ENCODE measurements at places on chromosomes 2 and 18.

GRCh38 chr2:83113953-83114352 is 1345.1 kb downstream of the SUCLG1 start:
- DNase-seq, result no peak

DNA sequence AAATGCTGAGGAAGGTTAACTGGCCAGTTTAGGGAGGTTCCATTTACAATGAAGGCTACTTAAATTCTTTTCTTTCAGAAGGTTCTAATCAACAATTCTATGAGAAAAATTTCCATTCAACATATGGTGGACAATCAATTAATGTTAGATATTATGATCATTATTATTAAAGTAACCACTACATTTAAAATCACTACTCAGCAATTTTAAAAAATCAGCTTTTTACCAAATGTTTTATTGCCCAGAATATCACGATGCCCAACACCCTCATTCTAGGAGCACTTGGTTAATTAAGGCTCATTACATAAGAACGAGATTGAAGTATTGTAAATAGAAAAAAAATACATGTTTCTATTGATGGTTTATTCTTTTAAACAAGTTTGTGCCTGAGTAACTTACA is 396.1 kb downstream of the NRXN1 start:
- DNase-seq, result no peak

GRCh38 chr2:210606001-210606400 is 49.6 kb downstream of the CPS1 start:
- DNase-seq, result peak; percentile 10

GRCh38 chr2:49111456-49111855 is 42.9 kb downstream of the FSHR start:
- no peak for DNase-seq

GRCh38 chr2:19682493-19682892 is 219.3 kb downstream of the TTC32 start:
- peak; percentile 22 for DNase-seq

GRCh38 chr18:7896161-7896560 is 329.0 kb downstream of the PTPRM start:
- no peak for DNase-seq

GRCh38 chr2:205706769-205707381 is 24.6 kb downstream of the NRP2 start:
- peak; percentile 93 for DNase-seq

- no peak for DNase-seq
Measured at GRCh38 chr2:1848599-1848995, 104.3 kb upstream of the PXDN start.

DNA sequence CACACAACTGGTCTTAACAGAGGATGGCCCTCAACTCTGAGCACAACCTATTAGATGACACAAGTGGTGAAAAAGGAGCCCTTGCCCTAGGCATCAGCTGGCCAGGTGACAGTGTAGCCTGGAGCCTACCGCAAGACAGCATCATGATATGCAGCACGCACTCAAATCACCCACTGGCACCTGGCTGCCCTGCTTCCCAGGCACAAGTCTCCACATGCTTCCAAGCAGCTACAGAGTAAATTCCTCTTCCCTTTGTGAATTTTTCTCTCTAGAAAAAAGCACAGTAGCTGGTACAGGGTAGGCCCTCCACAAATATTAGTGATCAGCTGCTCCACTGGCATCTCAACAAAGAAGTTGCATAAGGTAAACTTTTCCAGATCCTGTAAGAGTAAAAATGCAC is 6.0 kb downstream of the FBXO15 start:
- DNase-seq, result no peak

DNA sequence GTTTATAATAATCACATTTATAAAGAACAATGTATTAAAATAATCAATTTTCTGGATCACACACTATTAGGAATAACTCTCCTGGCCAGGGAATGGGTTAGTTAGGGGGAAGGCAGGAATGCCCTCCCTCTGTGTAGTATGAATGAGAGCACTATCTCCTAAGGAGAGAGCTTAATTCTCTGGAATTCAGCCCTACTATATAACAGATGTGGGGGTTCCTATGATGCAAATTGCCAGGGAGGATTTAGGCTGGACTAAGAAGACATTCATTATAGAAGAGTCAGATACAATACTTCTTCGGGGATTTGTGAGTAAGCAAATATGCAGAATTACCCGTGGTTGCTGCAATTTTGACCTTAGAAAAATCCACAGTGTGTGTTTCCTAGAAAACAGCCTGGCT is 250.1 kb upstream of the VRK2 start:
- DNase-seq, result no peak

- no peak for DNase-seq
Measured at GRCh38 chr18:74368901-74369705, 53.5 kb downstream of the C18orf63 start.

DNA sequence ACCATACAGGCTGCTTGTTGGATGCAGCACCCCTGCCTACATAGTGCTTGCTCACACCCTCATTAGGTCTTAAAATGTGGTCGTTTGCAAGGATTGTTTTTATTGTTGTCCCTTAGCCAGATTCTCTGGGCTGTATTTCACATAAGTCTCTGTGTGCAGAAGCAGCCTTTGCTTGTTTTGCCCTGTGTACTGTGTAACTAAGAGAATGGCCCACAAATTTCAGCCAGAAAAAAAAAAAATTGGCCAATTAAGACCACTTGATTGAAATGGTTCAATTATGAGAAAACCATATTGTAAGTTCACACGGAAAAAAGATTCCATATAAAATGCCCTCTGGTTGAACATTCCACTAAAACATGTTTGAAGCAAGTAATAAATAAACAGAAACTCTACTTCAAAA is 377.1 kb upstream of the SOX11 start:
- DNase-seq, result no peak

GRCh38 chr18:48803518-48803917 is 147.2 kb downstream of the SMAD7 start:
- DNase-seq, result no peak

DNA sequence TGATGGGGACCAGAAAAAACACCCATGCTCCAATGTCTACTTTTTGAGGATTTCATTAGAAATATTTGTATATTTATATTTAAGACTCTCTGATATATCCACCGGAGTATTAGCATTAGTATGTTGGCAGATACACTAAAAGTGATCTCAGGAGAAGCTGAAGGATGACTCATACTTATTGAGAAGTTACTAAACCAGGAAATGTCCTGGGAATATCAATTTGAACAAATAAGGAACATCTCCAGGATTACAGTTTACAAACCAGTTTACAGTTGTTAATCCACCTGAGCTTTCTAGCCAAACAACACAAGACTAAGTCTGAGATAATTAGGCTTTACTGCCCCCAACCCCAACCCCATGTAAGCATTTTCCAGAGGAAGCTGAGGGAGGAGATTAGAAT is 16.1 kb upstream of the DPP4 start:
- DNase-seq, result peak; percentile 24

DNA sequence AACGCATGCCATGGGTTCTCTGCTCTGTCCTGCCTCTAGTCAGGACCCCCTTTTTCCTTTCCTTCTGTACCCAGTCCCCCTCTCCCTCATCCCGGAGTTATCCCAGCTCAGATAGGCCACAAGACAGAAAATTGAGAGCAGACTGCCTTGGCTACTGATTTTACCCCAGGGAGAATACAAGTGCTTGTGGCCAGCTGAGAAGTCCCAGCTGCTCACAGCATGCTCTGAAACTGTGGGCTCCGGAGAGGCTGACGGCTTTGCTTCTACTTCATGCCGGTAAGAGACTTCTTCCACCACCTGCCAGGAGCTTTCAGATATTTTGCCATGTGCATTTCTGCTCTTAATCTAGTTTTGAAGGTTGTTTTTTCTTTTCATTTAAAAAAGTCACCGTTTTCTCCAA is 20.0 kb upstream of the SIX2 start:
- no peak for DNase-seq

DNA sequence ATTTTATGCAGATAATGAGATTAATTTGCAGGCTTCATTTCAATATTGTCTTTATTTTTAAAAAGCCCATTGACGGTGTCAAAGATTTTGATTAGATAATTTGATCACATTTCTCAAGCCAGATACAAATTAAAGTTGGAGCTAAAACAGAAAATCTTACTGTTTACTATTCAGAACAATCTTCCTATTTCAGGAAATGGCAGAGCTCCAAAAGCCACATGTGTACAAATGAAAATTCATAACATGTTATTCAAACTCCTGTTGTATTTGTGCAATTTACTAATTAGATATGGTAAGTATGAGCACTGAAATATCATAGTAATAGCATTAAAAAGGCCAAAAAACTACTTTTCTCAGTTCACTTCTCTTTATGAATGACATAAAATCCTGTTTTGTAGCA is 682.9 kb downstream of the KCNJ3 start:
- DNase-seq, result no peak

DNA sequence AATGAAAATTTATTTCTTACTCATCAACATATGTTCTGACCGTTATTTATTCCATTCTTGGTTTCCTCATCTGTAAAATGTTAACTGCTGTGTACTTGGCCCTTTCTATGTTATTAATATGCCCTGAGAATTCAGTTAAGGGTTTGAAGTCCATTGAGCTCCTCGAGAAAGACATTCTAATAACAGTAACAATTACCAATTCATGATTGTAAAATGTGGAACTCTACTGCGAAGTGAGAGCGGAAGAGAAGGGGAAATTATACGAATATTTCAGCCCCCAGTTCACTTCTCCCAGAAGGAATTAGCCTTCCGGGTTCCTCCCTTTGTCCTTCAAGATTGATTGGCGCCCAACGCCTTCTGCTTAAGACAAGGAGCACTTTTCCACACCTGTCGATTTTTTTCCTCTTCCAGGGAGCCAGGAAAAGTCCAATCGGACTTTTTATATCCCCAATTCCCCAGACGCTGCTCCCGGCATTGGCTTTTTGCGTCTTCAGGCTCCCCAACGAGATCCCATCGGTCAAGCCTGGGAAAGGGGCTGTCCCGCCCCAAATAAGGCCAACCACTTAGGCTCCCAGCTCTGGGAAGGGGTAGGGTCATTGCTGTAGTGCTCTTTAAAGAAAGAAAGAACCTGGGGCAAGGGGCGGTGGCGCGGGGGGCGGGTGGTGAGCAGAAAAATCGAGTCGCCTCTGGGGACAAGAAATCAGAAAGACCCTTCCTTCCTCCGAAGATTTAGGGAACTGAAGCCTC is 1.6 kb downstream of the DSC2 start:
- no peak for DNase-seq

GRCh38 chr18:22200611-22201225 is 31.3 kb downstream of the GATA6 start:
- no peak for DNase-seq

DNA sequence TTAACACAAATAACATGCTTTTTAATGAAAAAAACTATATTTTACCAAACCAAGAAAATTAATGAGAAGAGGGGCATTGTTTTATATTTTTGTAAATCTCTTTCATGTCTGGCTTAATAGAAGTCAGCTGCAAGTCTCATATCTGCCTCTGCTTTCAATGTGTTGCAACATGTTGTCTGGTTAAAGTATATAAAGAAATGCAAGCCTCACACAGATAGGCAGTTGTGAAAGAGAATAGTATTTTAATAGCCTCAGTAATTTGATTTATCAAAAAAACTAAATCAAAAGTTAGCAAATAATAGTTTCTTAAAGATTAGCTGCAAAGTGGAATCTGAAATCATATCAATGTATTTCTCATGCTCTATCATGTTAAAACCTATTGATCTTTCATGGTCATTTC is 52.9 kb upstream of the NCOA1 start:
- no peak for DNase-seq

DNA sequence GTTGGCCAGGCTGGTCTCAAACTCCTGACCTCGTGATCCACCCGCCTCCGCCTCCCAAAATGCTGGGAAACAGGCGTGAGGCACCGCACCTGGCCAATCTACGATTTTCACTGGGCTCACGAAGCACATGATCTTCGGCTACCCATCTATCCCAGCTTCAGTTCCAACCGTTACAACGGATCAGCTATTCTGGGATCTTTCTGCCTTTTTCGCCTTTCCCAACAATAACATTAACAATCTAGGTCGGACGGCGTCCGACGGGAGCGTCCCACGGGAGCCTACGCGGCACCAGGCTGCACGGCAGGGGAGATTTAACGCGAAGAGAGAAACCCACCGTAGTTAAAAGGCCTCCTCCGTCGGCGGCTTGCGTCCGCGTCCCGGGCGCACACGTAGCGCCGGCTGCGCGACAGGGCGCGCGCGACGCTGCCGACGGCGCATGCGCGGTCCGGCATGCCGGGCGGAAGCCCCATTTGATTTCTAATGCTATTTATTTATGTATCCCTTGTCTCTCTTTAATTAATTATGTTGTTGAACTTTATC is at the start of gene MSL3B:
Gene MSL3B (minus strand): TSS at position 394 of the 540 bp plus-strand sequence.
- peak; percentile 57 for DNase-seq

- no peak for DNase-seq
Measured at GRCh38 chr2:148888003-148888501, 13.0 kb downstream of the KIF5C start.

- no peak for DNase-seq
Measured at GRCh38 chr2:22912398-22912797, 472.6 kb upstream of the KLHL29 start.

GRCh38 chr2:197378494-197379307 is 56.1 kb downstream of the SF3B1 start:
- DNase-seq, result peak; percentile 59

DNA sequence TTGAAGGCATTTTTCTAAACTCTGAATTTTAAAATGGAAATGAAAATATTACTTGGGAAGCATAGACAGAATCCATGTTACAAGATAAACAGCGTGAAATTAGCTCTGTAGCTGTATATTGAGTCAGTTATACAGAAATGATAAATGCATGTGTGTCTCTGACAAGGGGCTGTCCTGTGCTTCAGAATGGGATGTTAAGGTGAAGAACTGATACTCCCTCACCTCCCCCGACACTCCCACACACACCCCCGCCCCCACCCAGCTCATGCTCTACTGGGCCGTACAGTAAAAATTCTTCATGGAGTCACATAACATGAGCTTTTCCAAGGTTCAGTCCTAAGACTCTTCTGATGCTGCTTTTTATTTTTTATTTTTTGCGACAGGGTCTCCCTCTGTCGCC is 869 bp upstream of the THUMPD2 start:
- DNase-seq, result no peak

GRCh38 chr2:205903549-205904129 is 182.3 kb downstream of the INO80D start:
- peak; percentile 25 for DNase-seq

- no peak for DNase-seq
Measured at GRCh38 chr2:143964891-143965290, 555.0 kb downstream of the ZEB2 start.

GRCh38 chr2:129755786-129756185 is 223.7 kb upstream of the RAB6C start:
- DNase-seq, result no peak

DNA sequence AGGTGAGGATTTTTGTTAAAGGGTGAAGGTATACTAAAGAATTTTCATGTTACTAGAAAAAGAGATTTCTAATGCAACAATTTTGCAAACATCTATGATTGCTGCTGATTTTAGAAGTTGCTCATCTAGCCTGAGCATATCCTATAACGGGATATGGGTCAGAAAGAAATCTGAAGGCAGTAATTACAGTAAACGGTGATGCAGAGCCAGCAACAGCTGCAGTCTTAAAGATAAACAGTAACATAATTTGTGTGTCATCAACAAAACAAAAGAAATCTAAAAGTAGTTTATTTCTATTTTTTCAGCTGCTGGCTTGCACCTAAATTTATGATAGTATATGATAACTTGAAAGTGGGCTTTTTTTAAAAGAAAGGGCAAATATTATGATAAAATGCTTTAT is 215.7 kb downstream of the SLC4A10 start:
- no peak for DNase-seq
